ENCODE measurements at places on chromosomes 13 and 19.

DNA sequence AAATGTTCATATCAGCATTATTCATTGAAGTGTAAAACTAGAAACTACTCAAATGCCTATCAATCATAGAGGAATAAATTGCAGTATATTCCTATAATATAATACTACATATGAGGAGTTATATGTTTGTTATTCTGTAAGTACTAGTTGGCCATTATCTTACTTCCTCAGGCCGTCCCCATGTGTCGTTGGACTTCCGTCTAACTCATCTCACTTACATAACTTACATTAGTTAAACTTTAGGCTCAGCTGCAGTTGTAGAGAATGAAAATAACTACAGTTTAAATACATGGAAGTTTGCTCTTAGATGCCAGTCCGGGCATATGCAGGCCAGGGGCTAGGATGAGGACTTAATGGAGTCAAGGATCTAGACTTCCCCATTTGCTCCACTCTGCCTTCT is 8.6 kb upstream of the EPSTI1 start:
- DNase-seq: no peak

DNA sequence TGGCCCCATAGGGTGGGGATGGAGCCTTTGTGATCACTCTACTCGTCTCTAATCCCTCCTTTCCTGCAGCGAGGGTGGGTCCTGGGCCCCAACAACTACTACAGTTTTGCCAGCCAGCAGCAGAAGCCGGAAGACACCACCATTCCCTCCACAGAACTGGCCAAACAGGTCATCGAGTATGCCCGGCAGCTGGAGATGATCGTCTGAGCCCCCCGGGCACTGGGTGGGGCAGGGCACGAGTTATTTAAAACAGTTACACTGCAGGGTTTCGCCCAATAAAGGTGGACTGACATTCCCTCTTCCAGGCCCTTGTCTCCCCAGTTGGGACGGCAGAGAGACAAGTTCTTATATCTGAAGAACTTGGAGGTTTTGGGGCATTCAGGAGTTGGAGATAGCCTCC is 4.7 kb downstream of the GGN start:
- DNase-seq: no peak

DNA sequence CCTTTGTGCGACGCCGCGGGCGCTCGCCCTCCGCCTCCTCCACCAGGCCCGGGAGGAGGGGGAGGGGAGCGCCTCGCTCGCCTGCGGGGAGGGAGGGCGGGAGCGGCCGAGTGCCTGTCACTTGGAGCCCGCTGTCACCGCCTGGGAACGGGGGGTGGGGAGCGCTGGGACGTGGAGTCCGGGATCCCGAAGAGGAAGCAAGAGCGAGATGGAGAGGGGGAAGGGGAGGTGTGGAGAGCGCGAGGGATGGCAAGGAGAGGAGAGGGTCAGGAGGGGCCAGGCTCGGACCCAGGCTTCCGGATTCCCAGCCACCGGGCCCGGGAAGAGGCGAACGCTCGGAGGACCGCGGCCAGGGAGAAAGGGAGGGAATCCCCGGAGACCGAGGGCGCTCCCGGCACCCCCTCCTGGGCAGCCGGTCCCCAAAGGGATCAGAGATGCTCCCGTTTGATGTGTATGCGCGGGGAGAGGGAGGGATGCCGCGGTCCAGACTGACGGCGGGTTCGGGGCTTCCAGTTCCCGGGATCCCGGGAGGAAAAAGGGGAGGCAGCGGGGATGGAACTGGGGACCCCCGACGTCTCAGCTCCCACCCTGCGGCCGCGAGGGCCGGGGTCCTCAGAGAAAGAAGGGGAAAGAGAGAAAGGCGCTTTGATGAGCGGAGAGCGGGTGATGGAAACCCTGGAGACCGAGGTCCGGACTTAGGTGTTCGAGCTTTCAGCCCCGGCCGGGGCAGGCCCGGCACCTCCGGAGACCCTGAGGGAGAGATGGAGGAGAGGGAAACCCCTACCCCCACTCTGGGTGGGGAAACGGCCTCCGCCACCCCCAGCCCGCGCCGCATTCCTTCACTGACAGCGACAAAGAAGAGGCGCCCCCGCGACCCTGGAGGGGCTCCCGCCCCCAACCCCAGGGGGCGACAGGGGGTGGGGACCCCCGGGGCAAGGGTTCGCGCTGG is 4.7 kb upstream of the DPF1 start:
- DNase-seq: no peak

DNA sequence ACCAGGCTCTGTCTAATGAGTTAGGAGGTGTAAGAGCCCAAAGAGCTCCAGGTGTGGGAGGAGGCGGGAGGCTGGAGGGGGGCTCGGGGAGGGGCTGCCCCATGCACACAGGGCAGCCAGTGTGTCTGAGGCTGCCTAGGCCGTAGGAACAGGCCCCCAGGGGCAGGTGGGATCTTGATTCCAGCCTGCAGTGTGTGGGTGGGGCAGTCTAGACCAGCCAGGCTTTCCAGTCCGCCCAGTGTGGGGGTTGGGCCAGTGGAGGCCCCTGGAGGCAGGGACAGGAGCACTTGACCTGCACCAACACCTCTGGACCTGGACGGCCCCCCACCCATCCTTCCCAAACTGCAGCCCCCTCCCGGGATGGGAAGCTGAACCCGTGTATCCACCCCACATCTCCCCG is 5.4 kb upstream of the CAMSAP3 start:
- DNase-seq: no peak

DNA sequence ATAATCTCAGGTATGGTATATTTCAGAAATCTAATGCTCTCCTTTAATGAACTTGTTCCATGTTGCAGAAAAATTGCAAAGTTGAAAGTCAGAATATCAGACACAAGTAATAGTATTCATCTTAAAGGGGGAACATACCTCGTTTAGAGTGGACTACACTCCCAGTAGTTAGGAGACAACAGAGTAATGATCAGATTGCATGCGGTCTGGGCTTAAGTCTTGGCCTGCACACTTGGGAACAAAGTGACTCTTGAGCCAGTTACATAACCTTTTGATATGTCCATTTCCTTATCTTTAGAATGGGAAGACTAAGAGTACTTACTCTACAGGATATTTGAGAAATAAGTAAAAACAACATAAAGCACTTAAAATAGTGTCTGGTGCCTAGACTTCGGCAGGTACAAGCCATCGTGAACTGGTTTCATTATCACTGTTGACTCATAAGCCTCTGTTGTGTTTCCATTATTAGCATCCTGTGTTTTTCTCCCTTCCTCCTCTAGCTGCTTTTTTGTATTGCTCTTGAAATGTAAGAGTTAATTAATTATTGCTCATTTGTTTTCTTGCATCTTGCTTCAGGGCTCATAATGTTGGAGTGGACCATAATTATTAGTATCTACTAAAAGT is 53.0 kb downstream of the DPY19L3 start:
- DNase-seq: no peak

DNA sequence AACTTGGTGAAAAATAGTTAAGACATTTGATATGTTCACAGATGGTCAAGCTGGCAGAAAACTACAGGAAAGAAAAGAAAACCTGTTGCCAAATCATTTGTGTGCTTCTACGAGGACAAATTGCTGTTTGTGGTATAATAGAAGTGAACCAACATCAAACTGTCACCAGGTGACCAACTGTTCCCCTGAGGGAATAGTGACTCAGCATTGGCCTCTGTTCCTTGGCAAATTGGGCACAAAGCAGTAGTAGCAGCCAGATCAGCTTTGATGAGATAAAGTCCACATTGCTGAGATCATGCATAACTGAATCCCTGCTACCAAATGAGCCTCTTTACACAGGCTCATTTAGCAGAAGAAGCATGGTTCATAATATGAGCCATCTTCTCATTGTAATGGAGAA is 103.5 kb downstream of the POSTN start:
- DNase-seq: peak; percentile 65

- no peak for DNase-seq
Measured at GRCh38 chr13:91291078-91291477, 56.4 kb upstream of the MIR17HG start.

DNA sequence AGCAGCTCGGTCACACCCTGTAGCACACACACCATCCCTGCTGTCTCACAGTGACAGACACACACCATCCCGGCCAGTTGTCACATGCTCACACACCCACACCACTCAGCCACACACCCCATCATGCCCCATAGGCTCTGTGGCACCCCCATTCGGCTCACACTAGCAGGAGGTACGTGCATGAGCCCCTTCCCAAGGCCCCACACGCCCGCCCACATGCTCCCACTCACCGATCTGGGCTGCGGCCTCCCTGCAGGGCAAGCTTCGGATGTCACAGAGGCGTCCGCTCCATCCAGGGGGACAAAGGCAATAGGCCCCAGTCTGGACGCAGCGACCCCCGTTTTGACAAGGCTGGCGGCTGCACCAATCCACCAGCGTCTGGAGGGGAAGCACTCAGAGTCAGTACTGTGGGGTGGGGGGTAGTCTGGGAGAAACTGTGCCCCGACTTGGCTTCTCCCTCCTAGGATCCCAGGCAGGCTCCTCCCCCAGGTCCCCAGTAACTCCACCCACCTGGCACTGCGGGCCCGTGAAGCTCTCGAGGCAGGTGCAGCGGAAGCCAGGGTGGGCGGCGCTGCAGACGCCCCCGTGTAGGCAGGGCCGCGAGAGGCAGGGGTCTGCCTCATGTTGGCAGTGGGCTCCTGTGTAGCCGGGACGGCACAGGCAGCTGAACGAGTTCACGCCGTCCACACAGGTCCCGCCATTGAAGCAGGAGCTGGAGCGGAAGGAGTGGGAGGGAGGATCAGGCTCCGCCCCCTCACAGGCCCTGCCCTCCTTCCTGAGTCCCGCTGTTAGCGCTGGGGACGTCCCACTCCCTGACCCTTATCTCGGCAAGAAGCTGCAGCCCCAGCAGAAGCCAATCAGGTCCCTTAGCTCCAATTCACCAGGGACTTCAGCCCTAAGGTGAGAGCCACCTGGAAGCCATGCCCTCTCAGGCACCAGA is 20.1 kb downstream of the NOTCH3 start:
- DNase-seq: no peak

GRCh38 chr13:33312150-33312860 is 26.8 kb upstream of the STARD13 start:
- no peak for DNase-seq

DNA sequence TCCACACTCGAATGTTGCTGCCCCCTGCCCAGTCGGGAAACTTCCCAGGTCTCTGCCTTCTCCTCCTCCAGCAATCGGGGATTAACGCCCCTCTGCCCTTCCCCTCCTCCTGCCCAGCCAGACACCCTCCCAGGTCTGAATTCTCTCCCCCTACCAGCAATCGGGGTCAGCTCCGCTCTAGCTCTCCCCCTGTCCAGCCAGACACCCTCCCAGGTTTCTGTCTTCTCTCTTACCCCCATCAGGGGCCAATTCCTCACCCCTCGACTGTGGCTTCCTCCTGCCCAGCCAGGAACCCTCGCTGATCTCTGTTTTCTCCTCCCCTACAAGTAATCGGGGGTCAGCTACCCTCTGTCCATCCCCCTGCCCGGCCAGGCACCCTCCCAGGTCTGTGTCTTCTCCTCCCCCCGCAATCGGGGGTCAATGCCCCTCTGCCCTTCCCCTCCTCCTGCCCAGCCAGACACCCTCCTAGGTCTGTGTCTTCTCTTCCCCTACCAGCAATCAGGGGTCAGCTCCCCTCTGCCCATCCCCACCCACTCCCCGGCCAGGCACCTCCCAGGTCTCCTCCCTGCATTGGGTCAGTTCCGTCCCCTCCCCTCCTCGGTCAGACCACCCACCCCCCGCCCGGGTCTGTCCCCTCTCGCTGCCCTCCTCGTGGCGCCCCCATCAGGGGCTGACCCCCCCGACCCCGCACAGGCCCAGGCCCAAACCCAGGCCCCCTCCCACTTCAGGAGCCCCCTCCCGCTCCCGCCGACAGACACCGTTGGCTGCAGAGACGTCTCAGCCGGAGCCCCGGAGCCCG is 668 bp downstream of the ZFR2 start:
- no peak for DNase-seq

Data from MG63 (cell line).